ENCODE measurements at places on chromosomes 7 and 10.

DNA sequence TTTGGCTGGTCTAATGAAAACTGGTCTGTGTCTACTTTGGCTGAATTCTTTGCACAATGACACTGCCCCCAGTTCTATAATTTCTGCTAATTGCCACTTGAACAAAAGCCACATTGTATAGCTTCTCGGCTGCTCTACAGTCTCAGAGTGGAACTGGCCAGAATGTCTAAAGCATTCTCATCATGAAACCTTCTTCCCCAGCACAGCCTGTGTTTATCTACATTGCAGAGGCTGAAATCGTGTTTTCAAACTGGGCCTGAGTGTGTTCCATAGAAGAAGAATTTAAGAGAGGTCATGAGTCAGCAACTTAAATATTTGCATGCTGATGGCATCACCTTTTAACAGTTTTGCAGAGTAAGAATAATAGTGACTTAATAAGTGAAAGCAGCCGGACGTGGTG lies 177.2 kb downstream of the BUB3 start:
- no peak for DNase-seq

DNA sequence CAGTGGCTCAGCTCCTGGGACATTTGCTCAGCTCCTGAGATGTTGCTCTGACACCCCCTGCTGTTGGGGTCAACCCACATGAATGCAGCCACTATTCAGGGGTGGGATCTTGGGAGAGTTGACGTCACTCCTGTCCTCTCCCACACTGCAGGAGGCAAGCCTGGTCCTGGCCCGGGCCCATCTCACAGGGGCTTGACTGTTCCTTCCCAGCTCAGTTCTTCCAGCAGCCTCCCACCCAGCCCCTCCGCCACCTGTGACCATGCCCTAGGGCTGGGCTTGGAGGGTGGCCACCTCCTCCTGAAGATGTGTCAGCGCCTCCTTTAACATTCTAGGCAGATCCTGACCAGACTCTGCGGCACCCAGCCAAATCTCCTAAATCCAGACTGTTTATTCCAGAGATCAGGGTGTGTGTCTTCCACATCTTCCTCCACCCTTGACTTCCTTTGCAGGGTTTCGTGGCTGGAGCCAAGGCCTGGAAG lies 19.1 kb upstream of the OPALIN start:
- DNase-seq, result no peak

DNA sequence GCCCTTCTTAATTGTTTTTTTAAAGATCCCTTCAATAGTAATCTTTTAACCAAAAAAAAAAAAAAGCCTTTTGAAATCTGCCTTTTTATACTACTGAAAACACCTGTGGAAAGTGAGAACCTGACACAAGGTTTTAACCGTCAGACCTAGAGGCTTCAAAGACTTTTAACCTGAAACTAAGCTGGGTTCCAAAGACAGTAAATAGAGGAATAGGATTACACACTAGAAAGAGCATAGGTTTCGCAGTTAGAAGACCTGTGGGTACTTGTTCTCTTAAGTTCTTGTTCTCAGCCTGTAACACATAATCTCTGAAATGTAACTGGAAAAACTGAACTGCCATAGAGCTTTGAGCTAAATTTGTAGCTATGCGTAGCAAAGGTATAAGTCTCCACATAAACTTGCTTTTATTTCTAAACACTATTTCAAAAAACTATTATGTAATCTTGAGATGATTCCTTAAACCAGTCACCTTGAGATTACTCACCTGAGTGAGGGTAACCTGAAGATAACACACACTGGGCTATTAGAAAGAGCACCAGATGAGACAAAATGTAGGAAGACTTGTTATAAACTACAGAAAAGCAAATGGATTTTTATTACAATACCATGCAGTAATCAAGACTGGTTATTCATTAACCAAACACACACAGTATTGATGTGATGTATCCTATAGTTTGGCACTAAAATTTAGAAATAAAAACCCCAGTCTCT lies 196.6 kb upstream of the FRMD4A start:
- DNase-seq, result no peak

DNA sequence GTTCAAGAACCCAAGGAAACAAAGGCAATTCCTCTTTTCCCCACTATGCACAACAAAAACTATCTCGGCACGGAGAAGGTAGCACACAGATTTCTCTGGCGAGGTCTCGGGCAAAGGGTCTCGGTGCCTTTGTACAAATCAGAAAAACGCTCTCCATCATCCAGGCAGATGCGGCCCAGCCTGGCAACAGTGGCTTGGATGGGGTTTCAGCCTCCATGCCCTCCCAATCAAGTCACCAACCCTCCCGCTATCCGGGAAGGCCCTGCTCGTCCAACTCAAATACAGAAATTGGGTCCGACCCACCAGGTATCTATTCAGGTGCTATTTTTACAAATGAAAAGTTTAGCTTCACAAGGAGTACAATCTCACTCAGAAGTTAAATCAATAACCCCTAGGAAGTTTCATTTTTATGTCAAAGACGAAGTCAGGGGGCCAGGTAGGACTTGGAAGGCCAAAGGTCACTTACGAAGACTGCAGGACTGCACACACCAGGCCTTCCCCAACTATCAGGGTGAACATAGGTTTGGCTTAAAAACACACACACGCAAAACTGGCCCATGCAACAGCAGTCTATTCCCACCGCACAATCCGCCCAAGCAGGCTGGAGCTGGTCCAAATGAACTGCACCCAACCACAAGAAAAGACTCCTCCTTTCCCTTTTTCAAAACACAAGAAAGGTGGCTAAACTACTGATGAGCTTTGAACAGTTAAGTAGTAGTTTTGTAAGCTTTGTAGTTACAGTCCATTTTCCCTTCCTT lies 43.0 kb downstream of the GNA12 start:
- DNase-seq, result no peak

- peak; percentile 32 for DNase-seq
These were observed 11.6 kb downstream of the EN2 start for GRCh38 chr7:155469311-155470185.

GRCh38 chr7:47601881-47602249 lies 20.0 kb upstream of the TNS3 start:
- no peak for DNase-seq

- peak; percentile 76 for DNase-seq
These were observed 4.7 kb upstream of the NOS3 start for GRCh38 chr7:150986099-150986512.

- DNase-seq, result no peak
These were observed 145.6 kb upstream of the CALCR start for GRCh38 chr7:93720106-93720505.

DNA sequence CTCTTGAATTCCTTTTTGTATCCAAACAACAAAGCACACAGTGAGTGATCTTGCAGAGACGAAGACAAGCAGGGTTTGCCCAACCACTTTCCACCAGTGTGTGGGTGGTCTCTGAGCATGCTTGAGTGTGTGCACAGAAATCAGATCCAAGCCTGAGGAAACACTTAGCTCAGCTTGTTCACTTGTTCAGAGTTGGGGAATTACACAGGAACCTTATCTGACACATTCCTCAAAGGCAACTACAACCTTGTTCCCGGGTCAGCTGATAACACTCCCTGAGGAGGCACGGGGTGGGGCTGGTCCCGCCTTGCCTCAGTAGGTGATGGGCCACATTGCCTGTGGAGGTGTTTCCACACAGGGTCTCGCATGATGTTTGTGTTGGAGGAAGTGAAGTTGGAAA lies 216.9 kb downstream of the DYNC1I1 start:
- no peak for DNase-seq

DNA sequence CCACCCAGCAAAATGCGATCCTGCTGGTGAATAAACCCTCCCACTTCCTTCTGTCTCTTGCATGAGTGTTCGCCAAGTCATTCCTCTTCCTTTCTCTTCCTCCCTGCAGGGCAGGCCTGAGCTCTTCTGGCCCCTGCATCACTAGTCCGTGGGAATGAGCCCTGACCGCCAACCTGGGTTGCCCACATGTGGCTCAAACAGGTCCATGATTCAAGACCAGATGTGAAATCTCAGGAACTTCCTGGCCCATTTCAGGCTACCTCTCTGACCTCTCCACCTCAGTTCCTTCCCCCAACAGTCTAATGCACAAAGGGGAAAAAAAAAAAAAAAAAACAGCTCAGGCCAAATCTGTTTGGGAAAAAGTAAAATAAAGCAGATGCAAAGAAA lies 5.4 kb upstream of the YWHAG start:
- no peak for DNase-seq

DNA sequence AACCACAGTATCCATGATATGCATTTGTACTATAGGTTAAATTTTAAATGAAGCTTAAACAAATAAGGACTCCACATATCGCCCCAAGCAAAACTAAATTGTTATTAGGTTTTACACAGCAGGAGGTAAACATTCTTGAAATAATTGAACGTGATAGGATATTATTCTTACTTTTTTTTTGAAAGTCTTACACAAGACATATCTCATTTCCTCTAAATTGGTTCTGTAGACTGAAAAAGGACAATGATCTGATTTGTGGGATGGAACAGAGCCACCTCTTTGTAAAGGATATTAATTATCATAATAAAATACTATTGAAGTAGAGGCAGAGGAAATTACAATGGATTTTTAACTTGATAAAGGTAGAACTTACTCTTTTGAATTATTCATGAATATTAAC lies 155.1 kb upstream of the SEMA3D start:
- no peak for DNase-seq

DNA sequence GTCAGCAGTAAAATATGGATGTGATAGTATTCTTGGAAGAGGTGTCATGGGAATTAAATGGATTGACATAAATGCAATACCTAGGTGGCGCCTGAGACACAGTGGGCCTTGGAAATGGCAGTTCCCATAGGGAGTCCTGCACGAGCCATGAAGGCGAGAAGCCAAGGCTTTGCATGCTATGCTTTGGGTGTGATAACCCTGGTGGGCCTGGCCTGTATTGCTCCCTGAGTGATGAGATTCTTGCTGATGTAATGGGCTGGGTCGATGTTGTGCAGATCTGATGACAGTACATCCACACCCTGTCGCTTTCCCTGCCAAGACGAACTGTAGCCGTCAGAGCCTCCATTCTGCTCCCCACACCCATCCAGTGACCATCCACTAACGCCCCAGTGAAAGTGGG lies 46.4 kb downstream of the CREB5 start:
- DNase-seq, result no peak

GRCh38 chr7:101940830-101941229 lies 123.4 kb downstream of the CUX1 start:
- DNase-seq, result peak; percentile 58

GRCh38 chr7:151109094-151110048 lies 23.1 kb downstream of the AGAP3 start:
- no peak for DNase-seq

DNA sequence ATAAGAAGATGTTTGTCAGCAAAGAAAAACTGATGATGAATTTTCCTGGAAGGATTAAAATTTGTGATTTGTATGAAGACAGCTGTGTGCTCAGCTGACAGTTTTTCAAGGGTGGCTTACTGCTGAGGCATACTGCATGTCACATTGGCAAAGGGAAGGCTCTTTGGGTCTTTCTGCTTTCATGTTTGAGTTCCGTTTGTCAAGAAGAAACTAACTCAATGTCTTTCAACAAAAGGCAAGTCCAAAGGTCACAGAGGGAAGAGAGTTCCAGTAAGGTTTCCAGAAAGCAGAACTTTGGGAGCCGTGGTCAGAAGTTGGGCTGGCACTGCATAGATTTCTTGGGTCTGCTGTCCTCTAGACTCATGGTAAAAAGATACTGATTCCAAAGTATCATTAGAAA lies 16.9 kb downstream of the DYDC2 start:
- DNase-seq, result no peak

DNA sequence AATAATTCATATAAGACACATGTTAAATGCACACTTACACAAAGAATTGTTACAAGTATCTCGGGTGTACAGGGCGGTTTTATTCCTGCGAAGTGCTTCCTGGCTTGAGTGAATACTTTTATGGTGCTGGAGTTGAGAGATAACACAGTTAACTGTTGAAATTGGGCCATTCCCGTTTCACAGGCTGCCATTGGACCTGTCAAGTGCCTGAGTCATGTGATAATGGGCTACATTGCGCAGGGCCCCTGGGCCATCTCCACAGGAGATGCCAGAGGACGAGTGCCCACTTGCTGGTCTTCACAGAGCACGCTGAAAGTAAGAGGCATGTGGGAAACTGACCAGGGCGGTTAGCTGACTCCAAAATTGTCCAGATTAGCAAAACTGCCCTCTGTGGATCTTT lies 4.8 kb downstream of the FBH1 start:
- no peak for DNase-seq

- no peak for DNase-seq
These were observed 26.9 kb upstream of the SCIN start for GRCh38 chr7:12543586-12543985.

Data from ecto neural progenitor cell (in vitro differentiated cells).